GM10248 (cell line): ENCODE measurements at places on chromosomes 6 and 20.

- no peak for DNase-seq
These were observed 135.1 kb upstream of the PMEPA1 start for GRCh38 chr20:57844626-57845596.

DNA sequence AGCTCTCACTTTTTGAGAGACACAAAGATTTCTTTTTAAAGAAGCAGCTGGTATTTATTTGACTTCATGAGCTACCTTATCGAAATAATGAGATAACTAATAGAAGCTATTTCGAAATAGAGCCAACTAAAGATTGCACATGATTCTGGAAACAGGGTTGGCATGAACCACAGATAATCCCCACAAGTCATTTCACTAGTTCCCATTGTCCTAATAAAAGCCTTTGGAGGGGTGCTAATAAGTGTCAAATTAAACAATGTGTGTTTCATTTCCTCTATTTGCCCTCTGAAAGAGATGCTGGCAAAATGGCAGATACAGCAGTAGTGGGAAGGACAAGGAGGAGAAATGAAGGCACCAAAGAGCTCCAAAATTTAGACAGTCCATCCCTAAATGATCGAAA is 78.6 kb upstream of the RIPOR2 start:
- DNase-seq: no peak

GRCh38 chr6:7725849-7726415 is at the start of gene BMP6:
BMP6 (plus strand) TSS chr6:7726099; CDS start chr6:7726956, 857 bp downstream.
- peak; percentile 87 for DNase-seq

DNA sequence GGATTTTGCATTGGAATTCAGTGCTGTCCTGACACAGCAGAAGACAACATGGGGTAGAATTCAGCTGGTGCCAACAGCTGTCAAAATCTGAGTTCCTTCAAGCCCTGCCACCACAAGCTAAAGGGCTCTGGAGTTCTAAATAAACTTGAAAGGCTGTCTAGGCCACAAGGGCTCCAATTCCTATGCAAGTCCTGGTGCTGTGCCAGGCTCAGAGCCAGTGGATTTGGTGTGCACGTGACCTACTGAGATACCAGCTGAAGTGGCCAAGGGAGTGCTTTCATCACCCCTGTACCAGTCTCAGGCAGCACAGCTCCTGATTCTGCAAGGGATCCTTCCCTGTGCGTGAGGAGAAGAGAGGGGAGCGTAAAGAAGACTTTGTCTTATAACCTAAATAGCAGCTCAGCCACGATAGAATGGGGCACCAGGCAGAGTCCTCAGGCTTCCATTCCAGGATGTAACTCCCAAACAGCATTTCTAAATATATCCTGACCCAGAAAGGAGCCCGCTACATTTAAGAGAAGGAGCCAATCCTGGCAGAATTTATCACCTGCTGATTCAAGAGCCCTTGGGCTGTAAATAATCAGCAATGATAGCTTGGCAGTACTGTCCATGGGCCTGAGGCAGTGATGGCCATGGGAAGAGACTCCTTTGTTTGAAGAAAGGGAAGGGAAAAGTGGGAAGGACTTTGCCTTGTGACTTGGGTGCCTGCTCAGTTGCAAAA is 881.2 kb upstream of the EPHA7 start:
- DNase-seq: no peak

DNA sequence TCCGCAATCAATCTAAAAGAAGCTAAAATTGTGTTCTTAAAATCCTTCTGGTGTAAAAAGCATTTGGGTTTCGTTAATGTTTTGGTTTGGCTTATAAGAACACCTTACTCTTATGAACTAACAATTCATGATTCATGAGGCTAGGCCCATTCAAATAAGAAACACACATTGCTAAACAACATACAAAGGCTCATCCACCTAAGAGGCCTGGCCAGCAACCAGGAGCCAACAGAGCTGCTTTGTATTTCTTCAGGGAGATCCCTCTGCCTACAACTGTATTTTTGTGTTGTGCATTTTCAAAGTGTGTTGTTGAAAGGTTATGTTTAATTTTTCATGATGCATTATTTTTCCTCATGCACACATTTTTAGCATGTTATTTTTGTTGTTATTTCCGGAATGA is 98.6 kb downstream of the PTPRK start:
- DNase-seq: no peak

DNA sequence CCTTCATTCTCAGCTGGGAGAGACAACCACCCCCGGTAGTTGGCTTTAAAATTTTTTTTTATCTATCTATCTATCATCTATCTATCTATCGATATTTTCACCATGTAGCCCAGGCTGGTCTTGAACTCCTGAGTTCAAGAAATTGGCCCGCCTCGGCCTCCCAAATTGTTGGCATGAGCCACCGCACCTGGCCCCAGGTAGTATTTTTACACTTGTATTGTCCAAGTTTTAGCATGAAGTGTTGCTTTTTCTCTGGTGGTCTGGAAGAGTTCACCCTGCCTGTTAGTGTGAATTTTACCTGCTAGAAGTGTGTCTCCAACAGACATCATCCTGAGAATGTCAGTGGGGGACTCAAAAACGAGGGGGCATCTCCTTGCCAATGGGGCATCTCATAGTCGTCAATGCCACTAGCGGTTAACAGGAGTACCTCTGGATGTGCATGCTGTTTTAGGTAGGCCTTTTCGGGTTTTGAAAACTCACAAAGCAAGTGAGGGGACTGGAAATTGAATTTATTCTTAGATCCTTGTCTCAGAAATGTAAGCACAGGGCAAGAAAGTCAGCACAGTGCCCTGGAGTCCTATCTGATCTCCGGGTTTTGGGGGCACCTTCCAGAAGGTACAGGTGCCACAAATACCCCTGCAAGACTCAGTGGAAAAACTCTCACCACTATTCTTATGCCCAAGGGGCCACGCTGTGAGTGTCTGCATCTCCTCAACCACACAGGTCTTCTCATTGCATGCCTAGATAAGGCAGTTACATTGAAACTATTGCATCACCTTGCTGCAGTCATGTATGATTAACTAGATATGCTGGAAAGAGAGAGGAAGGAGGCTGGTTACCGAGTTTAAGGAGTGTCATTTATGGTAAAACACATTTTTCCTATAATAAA is 37.1 kb downstream of the TNFAIP3 start:
- peak; percentile 50 for DNase-seq

DNA sequence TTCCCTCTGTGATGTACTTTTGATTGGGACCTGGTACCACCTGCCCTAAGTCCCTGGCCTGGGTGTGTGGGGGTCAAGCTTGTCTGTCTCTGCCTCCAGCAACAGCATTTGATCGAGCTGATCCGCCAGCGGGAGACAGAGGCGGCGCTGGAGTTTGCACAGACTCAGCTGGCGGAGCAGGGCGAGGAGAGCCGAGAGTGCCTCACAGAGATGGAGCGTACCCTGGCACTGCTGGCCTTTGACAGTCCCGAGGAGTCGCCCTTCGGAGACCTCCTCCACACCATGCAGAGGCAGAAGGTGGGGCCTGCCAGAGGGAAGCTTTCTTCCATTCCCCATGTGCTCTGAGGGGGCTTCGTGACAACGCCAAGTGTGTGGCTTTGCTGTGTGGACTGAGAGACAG is 5.4 kb downstream of the GID8 start:
- DNase-seq: no peak

DNA sequence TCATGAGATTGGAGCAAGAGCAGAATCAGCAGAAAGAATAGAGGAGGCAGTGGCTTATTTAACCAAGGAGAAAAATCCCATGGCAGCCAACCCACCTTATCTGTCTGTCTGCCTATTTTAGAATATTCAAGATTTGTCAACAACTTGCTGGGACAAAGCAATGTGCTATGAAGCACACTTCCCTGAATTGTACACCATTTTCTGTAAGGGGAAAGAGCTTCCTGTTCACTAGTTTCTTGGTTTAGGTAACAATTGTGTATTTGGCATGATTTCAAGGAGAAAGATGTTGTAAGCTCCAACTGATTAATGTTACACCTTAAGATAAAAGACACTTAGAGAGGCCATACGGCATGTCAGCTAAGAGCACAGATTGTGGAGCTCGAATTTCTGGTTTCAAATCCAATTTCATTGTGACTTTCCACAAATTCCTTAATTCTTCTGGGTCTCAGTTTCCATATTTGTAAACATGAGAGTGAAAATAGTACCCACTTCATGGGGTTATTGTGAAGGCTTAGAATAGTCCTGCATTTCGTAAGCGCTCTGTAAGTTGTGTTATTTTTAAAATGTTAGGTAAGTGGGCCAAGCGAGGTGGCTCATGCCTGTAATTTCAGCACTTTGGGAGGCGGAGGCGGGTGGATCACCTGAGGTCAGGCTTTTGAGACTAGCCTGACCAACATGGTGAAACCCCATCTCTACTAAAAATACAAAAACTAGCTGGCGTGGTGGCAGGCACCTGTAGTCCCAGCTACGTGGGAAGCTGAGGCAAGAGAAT is 4.8 kb upstream of the MUC22 start:
- DNase-seq: no peak

GRCh38 chr6:149384464-149384863 is 15.6 kb upstream of the SUMO4 start:
- no peak for DNase-seq

DNA sequence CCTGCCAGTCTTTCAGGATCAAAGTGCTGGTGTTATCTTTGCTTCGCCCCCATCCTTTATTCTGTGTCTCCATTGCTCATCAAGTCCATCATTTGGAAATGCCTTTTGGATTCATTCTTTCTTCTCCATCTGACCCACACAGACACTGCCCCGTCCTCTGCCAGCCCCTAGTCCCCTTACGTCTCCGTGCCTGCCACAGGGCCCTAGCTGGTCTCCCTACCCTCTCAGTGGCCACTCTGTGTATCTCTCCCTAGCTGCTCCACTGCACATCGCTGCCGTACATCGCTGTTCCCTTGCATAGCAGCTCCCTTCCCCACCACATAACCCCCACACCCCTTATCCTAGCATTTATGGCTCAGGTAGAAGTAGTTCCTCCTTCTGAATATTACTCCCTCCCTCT is 15.7 kb downstream of the PPP1R3G start:
- DNase-seq: no peak

DNA sequence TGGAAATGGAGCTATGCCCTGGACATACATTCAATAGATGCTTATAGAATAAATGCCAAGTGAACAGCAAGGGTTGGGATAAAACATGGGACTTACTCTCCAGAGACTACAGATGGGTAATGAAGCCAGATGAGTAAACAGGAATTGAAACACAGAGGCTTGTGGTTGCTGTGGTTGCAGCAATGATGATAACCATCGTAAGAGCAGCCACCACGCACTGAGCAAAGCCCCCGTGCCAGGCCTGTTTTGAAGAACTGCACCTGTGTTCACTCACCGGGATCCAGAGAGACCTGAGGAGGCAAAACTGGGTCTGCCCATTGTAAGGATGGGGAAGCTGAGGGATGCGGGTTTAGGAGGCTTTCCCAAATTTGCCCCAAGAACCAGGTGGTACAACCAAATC is 431.1 kb upstream of the CDH4 start:
- DNase-seq: no peak

DNA sequence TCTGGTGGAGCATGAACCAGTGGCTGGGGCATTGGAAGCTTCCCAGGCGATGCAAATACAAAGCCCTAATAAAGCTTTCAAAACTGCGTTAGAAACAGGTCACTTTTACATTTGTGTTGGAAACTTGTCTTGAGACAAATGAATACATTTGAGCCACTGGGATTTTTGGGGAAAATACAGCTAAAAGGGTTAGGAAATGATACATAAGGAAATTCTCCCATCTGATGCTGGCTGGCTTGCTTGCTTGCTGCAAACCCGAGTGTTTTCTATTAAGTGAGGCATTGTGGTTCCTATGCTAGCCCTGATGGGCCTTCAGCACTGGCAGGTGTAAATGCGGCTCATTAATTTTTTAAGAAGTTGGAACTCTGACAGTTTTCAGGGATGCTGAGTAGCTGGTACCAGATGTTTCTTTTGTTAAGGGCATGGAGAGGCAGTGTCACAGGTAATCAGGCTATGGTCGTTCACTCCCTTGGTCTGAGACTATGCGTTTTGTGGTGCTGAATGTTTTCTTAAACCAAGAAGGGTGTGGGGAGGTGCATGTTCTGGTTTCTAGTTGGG is 35.2 kb downstream of the RREB1 start:
- DNase-seq: no peak

- no peak for DNase-seq
These were observed 151.4 kb upstream of the TSHZ2 start for GRCh38 chr20:52820641-52821292.

DNA sequence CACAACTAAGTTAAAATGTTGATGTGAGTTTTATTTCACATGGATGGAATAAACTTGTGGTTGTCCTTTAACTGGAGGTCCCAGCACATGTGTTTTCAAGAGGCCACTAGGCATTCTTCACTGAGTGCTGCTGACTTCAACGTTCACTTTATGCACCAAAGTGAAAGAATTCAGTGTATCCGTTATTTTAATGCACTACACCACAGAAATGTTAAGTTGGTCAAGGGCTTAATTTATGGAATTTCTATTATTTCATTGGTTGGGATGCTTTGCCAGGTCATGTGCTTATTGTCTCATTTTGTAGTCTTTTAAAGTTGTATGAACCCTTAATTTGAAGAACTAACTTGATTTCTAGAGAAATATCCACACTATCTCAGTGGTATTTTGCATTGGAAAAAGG is 106.4 kb downstream of the PPP1R14C start:
- DNase-seq: no peak

- no peak for DNase-seq
These were observed 42.8 kb downstream of the GPR6 start for GRCh38 chr6:110020888-110021287.

DNA sequence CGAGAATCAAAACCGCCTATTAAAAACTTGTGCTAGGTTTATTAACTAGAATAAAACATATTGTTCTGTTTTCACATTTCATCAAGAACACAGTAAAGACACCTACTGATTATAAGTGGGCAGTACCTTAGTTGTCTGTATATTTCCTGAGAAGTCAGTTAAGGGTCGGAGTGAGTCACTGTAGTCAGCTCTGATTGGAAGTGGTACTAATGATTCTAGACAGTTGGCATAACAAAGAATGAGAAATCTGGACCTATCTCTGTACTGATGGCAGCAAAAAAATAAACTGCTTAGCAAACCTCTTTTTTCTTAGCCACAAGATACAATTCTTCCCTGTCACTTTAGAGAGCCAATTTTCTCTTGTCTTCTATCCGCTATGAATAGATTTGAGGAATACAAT is 387.3 kb upstream of the ADGRB3 start:
- DNase-seq: no peak

- no peak for DNase-seq
These were observed 1.8 kb upstream of the CTSZ start for GRCh38 chr20:59008715-59009336.

GRCh38 chr6:38021029-38021428 is 201.5 kb downstream of the ZFAND3 start:
- DNase-seq: no peak

DNA sequence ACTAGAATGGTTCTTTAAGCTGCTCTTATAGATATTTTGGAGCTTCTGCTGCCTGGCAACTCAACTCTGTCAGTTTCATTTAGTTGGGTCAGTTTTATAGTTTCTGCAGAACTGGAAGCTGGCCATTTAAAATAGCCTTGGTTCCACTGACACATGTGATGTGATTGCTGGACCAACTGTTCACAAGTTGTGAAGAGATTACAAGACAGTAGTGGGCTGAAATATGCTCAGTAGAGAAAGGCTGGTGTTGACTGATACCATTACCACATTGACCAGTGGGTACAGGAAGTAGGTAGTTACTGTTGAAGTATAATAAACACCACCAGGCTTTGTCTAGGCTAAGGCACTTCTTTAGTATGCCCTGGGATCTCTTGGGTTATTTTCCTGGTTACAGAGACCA is 39.0 kb downstream of the BCKDHB start:
- no peak for DNase-seq

GRCh38 chr20:12936020-12936419 is 72.8 kb upstream of the SPTLC3 start:
- no peak for DNase-seq
